ENCODE measurements at places on chromosomes 1 and 21.

GRCh38 chr1:155410931-155411330 is 90.2 kb downstream of the RUSC1 start:
- DNase-seq, result no peak

- no peak for DNase-seq
Observed at GRCh38 chr1:209651138-209651587, 1.1 kb downstream of the LAMB3 start.

DNA sequence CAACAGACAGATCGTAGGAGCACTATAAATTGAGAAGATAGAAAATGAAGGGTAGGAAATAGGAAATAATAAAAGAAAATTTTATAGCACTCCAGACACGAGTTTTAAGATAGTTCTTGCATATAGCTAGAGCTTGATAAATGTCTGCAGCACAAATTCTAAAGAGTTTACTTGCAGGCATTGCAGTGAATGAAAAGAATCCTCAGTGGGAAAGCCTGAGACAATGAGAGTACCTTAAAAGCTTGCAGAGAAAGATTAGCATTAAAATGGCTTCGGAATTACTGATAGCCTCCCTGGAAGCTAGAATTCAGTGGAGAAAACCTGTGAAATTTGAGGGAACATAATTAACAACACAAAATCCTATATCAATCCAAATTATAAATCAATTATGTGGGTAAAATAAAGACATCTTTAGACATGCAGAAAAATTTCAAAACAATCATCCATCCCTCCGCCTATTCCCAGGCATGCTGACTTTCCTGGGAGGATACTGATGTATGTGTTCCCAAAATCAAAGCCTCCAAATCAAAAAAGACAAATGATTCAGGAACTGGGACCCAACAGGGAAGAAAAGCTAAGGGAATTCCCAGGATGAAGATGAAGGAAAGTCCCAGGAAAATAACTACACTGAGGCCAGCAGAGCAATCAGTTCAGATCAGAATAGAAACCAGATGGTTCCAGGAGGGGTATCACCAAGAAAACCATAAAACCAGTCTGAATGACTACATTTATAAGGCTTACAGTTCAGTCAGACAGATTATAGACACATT is 305.9 kb upstream of the USP25 start:
- DNase-seq, result no peak

DNA sequence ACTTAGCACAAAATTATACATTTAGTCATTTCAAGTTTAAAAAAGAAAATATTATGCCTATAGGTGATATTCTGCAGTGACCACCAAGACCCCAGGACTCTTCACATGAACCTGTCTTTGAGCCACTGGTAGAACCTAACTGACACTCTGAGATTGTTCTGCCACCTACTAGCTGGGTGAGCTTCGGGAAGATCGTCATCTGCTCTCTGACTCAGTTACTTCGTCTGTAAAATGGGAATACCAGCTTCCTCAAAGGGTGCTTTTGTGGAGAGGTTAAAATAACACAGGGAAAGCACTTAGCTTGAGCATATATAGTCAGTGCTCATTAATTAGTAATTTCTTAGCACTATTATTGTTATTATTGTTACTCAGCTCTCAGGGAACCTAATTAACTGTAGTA is 228.5 kb upstream of the JUN start:
- no peak for DNase-seq

GRCh38 chr1:170734412-170735175 is 70.7 kb downstream of the PRRX1 start:
- DNase-seq, result no peak

DNA sequence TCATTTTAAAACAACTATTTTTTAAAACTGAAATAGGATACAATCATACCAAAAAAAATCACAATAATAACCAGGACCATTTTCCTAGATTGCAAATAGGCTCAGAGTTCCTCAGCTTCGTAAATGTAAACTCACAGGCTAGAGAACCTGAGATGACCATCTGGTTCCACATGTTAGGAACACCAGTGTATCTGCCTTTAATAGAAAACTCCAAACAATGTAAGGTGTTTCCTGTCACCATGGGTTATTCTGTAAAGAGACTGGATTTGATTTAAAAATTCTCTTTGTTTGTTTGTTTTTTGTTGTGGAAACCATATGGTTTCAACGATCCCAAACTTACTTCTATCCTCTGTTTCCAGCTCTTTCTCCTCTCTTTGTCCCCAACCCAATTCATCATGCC is 197.5 kb downstream of the ZZZ3 start:
- DNase-seq, result no peak

- DNase-seq, result no peak
Observed at GRCh38 chr1:192706936-192707335, 71.0 kb downstream of the RGS13 start.

DNA sequence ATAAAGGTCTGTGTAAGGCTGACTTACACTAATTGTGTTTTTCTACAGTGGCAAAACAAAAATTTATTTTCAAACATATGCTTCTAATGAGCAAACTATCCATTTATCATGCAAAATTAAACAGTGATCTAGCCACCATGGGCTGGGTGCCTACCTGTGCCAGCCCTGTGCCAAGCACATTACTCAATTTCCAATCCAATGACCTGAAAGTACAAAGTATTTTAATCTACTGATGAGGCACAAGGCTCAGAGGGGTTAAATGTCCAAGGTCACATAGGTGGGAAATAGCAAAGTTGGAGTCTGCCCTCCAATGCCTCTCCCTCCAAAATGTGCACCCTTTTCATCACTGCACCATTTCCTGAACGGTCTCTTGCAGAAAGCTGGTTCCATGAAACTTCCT is 279.1 kb upstream of the FMN2 start:
- no peak for DNase-seq

GRCh38 chr1:10644307-10645128 is 151.9 kb downstream of the CASZ1 start:
- no peak for DNase-seq

All from anterior cingulate cortex (tissue), 58 donors.